ENCODE measurements at places on chromosomes 7 and 10.

DNA sequence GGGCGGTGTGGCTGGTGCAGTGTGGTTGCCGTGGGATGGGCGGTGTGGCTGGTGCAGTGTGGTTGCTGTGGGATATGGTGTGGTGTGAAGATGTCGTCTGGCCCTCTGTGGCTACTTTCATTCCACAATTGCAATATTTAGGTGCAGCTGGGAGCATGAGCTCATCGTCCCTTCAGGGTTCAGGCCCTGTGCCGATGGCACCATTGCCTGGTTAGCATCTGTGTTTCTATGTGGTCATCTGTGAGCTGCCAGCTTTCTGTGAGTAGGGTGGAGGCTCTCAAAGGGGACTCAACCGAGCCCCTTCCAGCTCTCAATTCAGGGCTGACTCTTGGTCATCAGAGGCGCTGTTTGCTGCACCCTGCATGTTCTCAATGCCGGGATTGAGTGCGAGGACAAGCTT lies 3.6 kb downstream of the ADGRA1 start:
- no peak for DNase-seq

DNA sequence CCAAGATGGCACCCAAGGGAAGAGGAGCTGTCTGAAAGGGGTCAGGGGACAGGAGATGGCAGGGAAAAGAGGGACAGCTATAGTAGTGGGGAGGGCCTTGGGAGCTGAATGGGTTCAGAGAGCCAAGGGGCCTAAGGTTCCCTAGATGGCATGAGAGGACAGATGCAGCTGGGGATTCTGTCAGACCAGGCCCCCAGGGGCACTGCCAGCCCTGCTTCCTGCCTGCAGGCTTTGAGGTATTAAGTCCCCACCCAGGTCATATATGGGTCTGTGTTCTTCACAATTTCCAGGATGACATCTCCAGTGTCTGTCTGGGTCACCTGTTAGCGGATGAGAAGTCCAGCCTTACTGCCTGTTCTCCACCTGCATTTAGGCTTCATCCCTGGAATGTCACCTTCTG lies 56.7 kb downstream of the NEURL1 start:
- DNase-seq: no peak

DNA sequence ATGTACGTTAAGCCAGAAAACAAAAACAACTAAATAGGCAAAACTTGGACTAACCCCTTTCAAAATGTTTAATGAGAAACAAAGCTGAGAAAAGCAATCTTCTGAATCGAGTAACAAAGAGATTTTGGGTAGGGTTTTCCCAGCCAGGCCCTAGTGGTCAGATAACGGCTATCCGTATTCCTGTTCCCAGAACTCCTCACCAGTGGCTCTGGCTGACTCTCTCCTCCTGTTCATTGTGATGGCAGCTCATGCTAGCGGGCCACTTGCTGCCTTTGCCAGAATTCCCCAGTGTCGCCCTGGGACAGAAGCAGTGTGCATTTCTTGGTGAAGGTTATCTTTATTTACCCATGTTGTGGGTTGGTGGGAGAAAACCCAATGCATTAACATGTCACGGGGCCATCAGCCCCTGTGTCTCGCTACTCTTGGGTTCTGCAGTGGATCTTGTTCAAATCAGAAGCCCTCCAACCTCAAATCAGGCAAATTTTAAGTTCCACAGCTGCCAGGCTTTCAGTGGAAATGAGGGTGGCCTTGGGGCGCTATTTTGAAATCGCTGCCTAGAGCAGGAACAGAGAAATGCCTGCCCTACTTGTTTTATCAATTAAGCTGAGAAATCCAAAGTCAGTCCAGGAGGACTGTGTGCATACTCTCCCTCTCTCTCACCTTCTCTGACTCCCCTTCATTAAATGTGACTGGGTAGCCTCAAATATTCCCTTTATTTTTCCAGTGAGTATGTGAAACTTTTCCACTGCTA lies 164.5 kb upstream of the NPVF start:
- DNase-seq: no peak

- no peak for DNase-seq
These were observed 22.9 kb downstream of the ADCYAP1R1 start for GRCh38 chr7:31075086-31075405.

DNA sequence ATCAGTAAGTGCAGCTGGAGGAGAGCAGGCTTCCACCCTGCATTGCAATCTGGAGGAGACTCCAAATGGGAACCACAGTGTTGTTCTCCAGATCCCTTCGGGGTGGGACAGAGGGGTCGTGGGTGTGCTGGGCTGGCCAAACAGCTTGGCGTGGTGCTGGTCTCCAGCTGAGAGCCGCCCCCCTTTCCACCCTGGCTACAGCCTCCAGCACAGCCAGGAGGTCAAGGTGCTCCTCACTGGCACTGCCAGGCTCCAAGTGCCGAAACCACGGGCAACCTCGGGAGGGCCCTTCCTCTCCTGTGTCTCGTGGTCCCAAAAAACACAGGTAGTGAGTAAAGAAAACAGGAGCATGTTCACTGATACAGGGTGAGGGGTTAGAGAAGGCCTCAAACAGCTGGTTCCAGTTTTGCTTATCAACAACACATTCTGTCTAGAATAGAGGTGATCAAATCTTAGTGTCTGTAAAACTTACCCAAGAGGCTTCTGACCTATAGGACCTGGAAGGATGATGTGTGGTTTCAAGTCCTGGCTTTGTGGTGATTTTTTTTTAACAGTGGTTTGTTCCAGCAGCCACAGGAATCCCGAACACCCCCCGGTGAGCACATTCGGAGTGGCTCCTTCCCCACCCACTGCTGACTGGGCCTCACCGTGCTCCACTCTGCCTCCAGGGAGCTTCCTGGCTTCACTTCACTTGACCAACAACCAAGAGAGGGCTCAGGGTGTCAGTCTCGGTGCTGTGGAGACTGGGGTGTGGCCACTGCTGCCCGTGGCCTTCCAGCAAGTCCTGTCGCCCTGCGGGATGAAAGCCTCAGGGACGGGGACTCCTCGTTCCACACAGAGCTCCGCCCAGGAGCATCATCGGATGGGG lies 31.2 kb upstream of the EN2 start:
- DNase-seq: no peak

- DNase-seq: no peak
These were observed 101.2 kb upstream of the ZNF746 start for GRCh38 chr7:149598721-149599308.

- DNase-seq: no peak
These were observed 57.8 kb upstream of the TNRC18 start for GRCh38 chr7:5481241-5482019.

DNA sequence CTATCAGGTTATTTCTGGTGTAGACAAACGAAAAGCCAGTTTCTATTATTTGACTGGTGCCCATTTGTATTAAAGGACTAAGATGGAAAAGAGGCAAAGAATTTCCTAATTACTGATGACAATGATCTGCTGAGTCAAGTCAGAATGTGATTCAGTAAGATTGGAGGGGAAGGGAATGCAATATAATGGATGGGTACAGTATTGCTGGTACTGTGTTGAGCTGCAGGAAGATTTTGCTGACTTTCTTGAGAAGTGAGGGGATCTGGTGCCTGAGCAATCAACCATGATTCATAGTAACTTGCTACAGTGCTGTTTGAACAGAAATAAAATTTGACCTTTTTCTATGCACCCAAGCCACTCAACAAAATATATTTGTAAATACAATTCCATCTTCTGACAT lies 139.1 kb upstream of the RHEB start:
- no peak for DNase-seq

- DNase-seq: no peak
These were observed 2.0 kb downstream of the CPA2 start for GRCh38 chr7:130268463-130269317.

- no peak for DNase-seq
These were observed 111.9 kb downstream of the ZMIZ1 start for GRCh38 chr10:79180414-79181221.

GRCh38 chr10:120548210-120548609 lies 91.2 kb downstream of the PLPP4 start:
- DNase-seq: no peak

- DNase-seq: no peak
These were observed 32.8 kb upstream of the STRIP2 start for GRCh38 chr7:129401228-129401966.

- no peak for DNase-seq
These were observed 1.1 kb downstream of the COL17A1 start for GRCh38 chr10:104084482-104085142.

DNA sequence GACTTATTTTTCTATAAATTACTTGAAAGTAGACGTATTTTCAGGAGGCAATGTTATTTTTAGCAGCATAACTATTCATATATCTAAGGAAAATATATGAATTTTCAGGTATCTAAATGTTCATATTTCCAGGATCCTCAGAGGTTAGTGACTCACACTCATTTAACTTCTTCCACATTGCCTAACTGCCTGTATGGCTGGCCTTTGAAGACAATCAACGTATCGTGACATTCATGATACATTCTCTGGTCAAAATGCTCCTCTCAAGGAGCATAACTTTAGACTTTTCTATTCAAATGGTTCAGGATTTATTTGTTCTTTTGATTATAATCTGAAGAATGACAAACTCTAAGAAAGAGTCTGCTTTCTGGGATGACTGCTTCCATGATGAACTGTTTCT lies 89.3 kb downstream of the SEMA3C start:
- no peak for DNase-seq

DNA sequence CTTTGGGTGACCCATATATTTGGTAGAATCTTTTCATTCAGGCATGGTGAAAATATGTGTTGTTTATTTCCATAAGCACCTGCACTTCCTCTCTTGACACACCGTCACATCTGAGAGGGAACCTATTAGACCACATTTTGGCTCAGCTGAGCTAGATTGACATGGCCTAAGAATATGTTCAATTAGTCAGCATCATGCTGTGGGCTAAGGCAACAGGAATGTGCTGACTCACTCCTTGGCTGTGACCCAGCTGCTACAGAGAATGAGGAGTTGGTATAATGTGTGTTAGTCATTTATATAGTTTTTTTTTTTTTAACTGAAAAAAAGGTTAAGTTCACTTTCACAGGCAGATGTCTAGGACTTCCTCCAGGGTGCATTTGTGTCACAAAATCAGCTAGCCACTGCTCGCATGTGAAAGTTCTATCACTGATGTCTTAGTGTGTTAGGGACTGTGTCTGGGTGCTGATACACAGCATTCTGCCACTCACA lies 180.6 kb downstream of the SEMA3E start:
- no peak for DNase-seq

- no peak for DNase-seq
These were observed 4.9 kb upstream of the ZMIZ1 start for GRCh38 chr10:79063661-79064492.

GRCh38 chr10:6593241-6593671 lies 13.2 kb upstream of the PRKCQ start:
- peak; percentile 19 for DNase-seq

DNA sequence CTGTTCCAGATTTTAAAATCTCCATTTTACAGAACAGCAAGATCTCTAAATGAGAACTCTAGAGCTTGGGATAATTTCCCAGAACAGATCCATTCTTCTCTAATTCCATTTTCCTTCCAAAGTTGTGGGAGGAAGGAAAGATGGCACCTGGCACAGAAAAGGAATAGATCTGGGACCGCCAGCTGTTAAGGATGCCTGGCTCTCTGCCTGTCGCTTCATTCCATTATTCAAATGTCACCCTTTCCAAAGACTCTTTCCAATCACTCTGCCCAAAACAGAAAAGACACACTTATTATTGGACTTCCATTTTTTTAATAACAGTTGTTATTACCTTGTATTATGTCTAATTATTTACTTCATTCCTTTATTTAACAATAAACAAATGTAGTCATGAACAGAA lies 751 bp upstream of the OR9A2 start:
- DNase-seq: no peak

GRCh38 chr7:101121991-101122932 lies 4.6 kb upstream of the SERPINE1 start:
- no peak for DNase-seq

DNA sequence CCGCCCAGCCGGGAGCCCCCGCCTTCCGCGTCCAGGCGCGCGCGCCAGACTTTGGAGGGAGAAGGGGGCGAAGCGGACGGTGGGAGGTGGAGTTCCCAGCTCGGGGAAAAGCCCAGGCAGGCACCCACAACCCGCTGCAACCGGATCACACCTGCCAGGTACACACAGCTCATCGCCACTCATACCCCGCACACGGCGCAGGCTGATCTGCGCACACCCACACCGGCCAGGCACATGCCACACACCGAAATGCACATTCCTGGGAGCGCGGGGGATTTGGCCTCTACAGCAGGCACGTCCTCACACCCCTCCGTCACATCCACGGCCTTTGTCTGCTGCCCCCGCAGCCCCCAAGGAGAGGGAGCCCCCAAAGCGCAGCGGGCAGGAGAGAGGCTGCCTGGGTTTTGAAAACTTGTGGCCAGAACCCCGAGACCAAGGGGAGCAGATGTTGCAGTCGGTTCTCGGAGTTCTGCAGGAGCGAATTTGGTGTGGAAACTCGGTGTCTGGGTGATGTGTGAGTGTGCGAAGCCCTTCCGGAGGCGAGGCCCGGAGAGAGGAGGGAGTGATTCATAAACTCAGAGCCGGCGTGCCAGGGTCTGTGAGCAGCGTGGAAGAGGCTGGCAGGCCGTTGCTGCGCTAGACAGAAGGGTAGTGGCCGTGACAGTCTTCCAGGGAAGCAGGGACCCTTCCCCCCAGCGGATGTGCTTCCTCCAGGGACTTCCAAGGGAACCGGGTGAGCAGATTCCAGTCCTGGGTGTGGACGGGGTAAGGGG lies 734 bp downstream of the CHST3 start:
- DNase-seq: peak; percentile 51

DNA sequence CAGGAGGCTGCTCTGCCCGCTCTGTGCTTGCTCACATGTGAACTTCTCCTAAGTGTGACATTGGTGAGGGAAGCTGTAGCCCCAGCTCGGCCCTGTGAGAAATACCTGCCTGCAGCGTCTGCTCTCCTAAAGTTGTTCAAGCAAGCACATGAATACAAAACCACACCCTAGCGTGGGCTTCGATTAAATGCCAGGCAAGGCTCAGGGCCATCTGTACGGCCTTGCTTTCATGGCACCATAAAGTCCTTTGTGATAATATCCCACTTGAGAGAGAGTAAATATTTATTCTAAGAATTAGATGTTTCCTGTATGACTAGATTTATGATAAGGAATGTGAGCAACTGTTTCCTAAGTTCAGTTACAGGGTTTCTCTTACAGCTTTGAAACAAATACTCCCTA lies 262.8 kb upstream of the KLF14 start:
- no peak for DNase-seq

DNA sequence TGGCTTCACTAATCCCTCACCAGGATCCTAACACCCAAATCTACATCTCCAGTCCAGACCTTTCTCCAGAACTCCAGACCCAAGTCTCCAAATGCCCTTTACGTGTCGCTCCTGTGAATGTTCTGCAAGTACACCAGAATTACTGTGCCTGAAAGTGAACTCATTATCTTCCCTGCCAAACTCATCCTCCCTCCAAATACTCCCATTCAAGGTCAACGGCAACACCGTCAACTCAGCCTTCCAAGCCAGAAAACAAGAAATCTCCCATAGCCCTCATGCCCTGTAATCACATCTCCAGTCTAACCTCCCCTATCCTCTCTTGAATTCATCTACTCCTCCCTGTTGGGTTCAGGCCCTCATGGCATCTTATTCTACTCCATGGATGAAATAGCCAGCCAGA lies 12.3 kb downstream of the CREB3L2 start:
- DNase-seq: no peak

- DNase-seq: no peak
These were observed 35.1 kb upstream of the CXCL12 start for GRCh38 chr10:44419790-44420549.

GRCh38 chr7:32026083-32026425 lies 44.2 kb downstream of the PDE1C start:
- DNase-seq: no peak
